ENCODE measurements at places on chromosomes 6 and 20.

DNA sequence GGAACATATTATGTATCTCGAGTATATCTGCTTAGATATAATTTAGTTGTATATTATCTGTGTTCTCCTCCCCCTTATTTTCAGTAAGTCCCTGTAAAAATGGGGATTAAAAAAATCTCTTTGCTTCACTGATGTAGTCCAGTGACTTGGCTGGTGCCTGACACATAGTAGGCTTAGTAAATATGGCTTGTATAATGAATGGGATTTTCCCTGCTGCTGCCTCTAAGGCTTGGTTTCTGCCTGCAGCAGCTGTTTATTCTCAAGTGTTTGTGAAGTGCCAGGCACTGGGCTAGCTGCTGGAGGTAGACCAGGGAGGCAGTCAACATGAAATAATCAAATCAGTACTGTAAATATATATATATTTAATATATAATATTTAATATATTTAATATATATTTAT, 1.6 kb upstream of the ZFP64 start:
- DNase-seq = no peak

- no peak for DNase-seq
Observed at GRCh38 chr6:25404693-25405169, 125.6 kb downstream of the CARMIL1 start.

DNA sequence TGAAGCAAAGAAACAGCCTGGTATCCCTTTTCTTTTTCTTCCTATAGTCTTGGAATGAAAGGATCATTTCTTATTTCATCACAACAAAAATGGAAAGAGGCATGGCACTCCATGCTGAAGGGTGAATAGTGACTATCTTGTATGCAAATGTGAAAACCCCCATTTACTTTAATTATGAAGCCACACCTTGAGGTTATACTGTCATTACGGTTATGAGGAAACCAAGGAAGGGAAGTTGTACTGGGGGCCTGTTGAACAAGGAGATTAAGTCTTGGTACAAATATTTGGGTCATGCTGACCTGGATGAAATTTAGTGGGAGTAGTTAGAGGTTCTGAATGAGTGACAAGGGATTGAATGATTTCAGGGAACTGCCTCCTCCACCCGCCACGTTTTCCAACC, 8.7 kb upstream of the STXBP5 start:
- no peak for DNase-seq

DNA sequence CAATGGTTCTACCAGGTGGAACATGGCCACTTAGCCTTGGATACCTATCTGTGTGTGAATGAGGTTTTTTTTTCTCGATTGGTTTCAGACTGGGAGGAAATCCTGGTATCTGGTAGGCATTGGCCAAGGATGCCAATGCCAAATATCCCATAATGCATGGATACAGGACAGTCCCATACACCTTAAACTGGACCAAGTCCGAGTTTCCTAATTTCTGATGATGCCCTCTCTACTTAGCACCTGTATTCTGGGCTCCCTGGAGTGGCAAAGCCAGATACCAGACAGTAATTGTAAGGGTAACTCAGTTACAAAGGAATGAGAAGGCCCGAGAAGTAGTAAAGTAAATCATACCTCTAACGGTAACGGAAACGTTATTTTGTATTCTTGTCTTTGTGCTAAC, 17.9 kb downstream of the SNX5 start:
- DNase-seq = no peak

- DNase-seq = no peak
Observed at GRCh38 chr6:150598401-150598800, 1.3 kb upstream of the PLEKHG1 start.

DNA sequence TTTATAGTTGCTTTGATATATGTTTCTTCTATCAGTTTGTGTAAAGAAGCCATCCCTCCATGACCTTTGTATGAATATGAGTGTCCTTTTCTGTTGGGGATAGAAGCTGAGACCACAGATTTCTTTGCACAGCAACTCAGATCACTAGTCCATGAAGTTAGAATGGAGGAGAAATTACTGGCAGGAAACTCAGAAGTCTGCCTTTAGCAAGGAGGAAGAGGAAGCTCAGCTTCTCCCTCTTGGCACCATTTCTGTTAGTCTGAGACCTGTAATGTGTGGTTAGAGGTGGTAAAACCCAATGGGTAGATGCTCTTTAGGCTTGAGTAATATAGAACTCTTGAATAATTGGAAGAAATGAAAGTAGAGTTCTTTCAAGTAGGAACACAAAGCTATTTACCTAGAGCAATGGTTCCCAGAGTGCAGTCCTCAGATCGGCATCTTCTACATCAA, 995.3 kb upstream of the FLRT3 start:
- no peak for DNase-seq

- DNase-seq = no peak
Observed at GRCh38 chr6:144690133-144690532, 405.0 kb downstream of the UTRN start.

GRCh38 chr6:11043961-11044711, at the start of gene ELOVL2:
Gene ELOVL2 (minus strand): TSS chr6:11044305. CDS start chr6:11044230, 75 bp downstream.
- peak; percentile 25 for DNase-seq

DNA sequence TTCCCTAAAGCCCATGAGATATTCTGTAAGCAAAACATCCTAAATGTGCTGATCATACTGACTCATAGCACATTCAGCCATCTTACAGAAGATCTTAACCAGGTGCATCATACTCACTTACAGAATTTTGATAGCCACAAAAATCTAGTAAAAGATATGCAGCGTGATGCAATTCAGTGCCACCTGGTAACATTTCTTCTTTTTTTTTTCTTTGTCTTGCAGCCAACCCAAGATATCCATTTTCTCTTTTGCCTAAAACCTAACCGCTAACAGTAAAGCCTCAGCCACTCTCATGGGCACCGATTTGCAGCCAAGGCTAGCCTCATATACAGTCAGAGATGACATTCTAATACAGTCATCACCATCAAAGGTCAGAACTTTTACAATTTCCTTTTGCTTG, 293.3 kb downstream of the HACE1 start:
- DNase-seq = no peak

- DNase-seq = no peak
Observed at GRCh38 chr6:136920216-136920615, 1.9 kb upstream of the SLC35D3 start.

DNA sequence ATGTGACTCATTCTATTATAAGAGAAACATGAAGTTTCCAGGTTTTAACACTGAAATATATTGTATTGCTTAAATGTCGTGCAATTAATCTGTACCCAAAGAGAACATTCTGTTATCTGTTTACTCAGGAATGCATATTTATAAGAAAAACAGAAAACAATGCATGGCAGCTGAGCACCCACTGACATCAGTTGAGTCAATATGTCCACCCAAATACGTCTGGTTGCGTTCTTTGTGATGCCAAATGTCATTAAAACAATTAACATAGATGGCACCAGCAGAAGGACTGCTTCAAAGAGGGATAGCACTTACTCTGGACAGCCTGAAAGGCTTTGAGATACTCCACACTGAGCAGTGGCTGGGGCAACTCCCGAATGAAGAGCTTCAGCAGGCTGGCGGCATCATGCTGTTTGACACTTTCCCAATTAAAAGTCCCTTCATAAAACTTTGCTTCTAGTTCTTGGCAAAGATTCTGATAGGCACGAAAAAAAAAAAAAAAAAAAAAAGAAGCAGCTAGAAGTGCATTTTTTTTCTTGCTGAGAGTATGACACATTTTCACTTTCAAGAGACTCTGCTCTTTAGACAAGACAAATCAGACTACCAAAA, 102.3 kb downstream of the ARHGAP18 start:
- DNase-seq = no peak
